HuH-7.5 (cell line): ENCODE measurements at places on chromosomes 4 and X.

DNA sequence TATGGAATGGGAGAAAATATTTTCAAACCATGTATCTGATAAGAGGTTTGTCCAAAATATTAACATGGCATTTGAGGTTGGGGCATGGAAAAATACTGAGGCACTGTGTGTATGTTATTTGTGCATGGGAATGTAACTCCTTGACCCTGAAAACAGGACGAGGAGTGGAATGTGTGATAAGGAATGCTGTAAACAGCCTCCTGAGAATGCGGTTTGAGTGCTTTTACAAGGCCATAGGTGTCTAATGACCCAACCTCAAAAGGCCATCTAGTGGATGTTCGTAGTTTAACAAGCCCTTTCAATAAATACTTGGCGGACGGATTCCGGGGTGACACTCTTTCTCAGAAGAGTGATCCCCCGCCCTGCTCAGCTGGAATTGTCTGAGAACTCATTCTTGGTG is 162.9 kb upstream of the USP9X start:
- DNase-seq, result no peak

GRCh38 chr4:91914176-91914804 is 389.5 kb upstream of the GRID2 start:
- no peak for DNase-seq

- DNase-seq, result no peak
These were observed 106.3 kb downstream of the LINC00632 start for GRCh38 chrX:140815868-140816267.

DNA sequence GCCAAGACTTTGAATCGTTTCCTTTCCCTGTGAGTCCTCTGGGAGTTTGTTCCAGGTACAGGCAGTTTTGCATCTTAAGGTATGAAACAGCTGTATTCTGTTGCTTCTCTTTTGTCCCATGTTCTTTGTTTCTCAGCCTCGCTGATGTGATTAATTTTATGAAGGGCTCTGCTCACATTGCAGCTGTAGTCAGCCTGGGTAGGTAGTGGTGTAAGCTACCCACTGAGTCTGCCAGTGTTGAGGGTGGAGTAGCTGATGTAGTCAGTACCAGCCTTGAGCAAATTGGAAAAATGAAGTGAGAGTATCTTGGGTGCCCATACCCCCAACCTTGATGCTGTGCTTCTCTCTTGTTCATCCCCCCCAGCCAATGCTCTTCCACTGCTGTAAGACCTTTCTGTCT is 139.6 kb upstream of the SMIM31 start:
- DNase-seq, result no peak

GRCh38 chrX:8323356-8323755 is 141.3 kb upstream of the VCX3B start:
- DNase-seq, result no peak

DNA sequence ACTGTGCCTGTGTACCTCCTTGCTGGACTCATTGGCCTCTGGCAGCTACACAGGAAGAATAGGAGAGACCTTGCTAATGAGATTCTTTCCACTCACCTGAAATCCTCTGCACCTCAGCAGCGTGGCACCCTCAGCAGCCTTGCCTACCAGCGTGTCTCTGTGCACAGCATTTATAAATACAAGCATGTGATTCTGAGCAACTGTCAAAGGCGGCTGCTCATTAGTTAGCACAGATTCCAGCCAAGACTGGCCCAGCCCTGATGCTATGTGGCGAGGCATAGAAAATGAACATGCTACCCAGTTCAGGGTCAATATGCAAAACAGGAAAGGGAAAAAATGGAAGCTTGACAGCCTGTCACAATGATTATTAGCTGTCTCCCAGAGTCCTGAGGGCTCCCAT is 298.0 kb downstream of the C4orf33 start:
- no peak for DNase-seq

- DNase-seq, result no peak
These were observed 11.8 kb upstream of the HPGDS start for GRCh38 chr4:94354474-94354896.

DNA sequence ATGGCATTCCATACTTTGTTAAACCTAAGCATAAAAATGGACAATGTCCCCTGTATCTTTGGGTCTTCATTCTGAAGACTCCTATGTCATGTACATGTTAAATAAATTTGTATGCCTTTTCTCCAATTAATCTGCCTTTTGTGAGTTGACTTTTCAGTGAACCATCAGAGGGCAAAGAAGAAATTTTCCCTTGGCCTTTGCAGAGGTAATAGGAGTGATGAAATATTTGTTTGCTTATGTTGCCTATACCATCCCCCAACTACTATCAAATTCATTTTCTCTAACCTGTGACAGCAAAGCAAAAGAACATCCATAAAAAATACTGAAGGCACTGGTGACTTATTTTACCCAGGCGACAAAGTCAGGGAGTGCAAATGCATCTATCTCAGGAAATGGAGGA is 18.2 kb downstream of the NAAA start:
- no peak for DNase-seq

GRCh38 chr4:102554482-102554881 is 53.3 kb downstream of the NFKB1 start:
- no peak for DNase-seq
